AG08396 (cell line): ENCODE measurements at places on chromosomes 6 and 20.

GRCh38 chr6:150202404-150202803, 59.6 kb downstream of the PPP1R14C start:
- DNase-seq: no peak

DNA sequence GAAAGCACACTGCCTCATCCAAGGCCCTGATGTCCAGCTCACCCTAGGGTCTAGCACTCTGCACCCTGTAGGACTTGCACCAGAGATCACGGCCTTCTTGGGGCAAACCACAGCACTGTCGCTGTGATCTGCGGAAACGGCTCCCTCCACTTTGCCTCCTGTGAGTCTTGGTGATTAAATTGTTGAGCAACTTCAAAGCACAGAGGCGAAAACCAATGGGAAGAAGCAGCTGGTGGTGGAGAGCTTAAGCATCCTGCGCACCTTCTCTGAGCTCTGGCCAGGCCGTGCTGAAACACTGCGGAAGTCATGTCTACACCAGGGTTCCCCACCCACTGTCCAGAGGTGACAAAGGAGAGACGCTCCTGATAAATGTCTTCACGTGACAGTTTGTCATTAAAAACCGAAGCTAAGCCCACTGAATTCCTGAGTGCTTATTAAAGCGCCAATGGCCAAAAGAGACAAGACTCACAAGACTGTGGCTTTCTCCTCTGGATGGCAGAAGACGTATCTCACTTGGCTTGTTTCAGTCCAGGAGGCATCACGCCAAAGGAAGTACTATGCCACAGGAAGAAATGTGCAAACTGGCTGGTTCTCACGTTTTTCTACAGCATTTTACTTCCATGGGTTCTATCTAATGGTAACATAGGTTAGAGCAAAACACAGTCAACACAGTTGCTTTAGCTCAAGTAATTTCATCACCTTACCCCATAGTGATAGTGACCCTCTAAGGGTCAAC, 3.1 kb downstream of the RAMACL start:
- no peak for DNase-seq

DNA sequence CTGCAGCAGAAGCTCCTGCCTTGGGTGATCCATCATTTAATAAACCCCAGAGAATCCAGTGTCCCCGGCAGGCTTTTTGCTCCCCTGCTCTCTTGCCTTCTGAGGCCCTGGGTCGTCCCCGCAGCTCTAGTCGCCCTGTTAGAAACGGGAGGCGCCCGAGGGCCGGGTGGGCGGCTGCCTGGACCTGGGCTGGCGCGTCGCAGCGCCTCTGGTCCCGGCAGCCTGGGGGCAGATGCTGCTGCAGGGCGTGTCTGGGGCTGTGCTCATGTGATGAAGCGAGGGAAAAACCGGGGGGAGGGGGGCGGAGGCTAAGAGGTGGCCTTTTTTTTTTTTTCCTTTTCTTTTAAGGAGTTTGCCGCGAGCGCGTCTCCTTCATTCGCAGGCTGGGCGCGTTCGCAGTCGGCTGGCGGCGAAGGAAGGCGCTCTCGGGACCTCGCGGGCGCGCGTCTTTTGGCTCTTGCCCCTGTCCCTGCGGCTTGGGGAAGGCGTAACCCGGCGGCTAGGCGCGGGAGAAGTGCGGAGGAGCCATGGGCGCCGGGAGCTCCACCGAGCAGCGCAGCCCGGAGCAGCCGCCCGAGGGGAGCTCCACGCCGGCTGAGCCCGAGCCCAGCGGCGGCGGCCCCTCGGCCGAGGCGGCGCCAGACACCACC, 394 bp downstream of the AKAP12 start:
- DNase-seq: peak; percentile 83

DNA sequence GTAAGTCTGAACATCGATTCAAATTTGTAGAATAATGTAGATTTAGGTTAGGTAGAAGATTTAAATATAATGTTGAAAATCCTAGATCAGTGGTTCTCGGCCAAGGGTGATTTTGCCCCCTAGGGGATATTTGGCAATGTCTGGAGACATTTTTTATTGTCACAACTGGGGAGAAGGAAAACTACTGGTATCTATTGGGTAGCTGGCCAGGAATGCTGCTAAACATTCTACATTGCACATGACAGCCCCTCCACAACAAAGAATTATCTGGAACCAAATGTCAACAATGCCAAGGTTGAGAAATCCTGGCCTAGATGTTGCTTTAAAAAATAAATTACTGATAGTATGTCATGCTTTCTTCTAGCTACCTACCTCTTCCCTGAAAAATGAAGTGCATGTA, 76.1 kb downstream of the HIVEP2 start:
- no peak for DNase-seq

DNA sequence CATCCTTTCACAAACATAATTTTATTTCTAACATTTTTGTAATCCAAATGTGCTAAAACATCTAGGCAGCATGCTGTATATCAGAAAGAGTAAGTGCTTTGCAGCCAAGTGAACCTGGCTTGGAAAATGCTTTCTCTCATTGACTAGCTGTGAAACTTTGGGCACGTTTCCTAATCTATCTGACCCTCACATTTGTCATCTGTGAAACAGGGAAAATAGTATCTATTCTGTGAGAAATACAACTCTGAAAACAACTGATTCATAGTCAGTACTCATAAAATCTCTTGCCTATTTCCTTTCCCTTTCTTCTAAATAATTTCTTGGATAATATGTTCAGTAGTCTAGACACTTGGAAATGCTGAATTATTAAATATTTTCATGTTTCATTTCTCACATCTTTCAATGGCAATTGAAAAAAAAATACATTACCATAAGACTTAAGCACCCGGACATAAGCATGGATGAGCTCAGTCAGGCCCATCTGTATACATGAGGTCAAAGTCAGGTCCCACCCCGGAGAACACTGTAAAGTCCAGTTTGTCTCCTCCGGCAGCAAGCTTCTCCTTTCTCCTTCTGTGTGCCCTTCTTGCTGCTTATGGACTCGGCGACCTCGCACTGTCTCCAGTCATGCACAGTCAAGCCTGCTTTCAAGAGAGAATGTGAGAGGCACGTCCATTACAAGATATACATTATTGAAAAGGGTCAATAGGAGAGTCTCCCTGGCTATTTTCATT, 455.0 kb upstream of the SOX4 start:
- no peak for DNase-seq

DNA sequence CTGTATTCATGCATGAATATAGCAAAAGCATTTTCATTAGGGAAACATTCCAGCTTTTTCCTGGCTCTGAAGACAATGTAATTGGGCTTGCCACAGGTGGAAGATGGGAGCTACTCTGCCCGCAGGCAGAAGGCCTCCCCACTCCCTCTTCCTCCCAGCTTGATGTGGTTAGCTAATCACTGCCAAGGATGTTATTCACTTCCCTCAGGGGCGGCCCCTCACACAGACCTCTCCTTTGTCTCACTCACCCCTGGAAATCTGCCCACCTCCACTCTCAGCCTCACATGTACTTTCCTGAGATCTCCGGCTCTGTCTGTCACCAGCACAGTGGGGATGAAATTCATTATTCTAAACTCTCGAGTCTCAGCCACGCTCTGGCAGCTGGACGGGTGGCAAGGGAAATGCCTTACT, 100.7 kb downstream of the ANKRD60 start:
- no peak for DNase-seq

GRCh38 chr6:29696147-29697125, 15.5 kb upstream of the ZFP57 start:
- DNase-seq: no peak

DNA sequence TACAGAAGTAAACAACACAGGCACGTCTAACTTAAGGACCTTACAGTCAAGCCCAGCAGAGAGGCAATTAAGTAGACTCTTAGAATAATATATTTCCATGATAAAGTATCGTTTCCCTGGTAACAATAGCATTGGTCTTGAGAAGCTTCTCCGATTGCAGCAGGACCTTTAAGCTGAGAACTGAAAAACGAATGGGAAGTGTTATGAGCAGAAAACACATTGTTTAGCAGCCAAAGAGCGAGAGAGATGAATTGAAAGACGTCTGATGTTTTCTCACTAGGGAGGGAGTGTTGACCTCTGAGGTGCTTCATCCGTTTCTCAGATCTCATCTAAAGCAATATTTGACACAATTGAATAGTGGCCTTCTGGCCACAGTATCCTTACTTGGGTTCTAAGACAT, 855 bp downstream of the BYSL start:
- DNase-seq: no peak

- no peak for DNase-seq
Measured at GRCh38 chr6:149489967-149490366, 5.2 kb upstream of the ZC3H12D start.

GRCh38 chr6:117906958-117907600, at the start of gene SLC35F1:
TSS of gene SLC35F1 (plus strand) at chr6:117907264.
- peak; percentile 55 for DNase-seq

GRCh38 chr6:72621291-72622093, at the start of gene KCNQ5:
TSS of gene KCNQ5 (plus strand) at chr6:72622064.
- DNase-seq: peak; percentile 35

GRCh38 chr6:123994168-123994567, 190.5 kb downstream of the NKAIN2 start:
- no peak for DNase-seq

- no peak for DNase-seq
Measured at GRCh38 chr20:31717478-31718201, 5.0 kb downstream of the BCL2L1 start.

DNA sequence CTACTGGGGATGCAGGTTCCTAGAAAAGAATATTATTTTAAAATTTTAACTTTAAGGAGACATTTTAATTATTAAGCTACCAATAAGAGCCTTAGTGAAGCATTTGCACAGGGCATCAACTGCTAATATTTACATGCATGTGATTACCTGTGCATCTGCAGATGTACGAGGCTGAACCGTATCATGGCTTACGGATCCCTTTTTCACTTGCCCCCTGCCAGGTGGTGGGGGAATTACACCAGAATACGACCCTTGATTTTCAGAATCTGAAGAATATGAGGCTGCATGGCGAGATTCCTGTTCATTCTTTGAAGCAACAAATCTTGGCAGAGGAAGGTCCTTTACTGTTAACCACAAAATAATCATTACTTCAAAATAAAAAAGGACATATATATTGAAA, 42.7 kb downstream of the REPS1 start:
- no peak for DNase-seq

GRCh38 chr6:72246926-72247325, 360.6 kb downstream of the RIMS1 start:
- DNase-seq: no peak

DNA sequence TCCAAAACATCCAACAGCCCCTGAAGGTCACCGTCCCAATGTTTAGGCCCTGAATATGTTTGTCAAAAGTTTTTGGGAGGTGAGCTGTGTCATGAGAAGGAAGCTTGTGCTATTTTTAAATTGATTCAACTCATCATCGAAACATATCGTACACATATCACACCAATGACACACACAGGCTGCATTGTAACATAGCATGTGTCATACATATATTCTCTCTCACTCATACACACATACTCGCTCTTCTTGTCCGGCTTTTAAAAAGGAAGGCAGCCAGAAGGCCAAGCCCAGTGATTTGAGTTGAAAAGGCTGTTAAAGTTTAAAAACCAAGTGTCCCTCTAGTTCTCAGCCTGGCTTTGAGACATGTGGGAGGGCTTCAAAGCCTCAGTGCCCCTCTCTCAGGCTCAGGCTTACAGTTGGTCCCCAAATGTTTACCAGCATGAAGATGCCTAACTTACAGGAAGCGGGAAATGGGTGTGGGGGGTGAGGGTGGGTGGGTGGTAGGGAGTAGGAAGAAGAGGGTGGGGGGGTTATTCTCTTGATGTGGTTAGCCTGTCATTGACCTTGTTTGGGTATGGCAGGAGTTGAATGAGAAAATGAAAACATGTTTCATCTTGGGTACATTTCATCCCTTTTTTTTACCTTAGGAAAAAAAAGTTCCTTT, 3.3 kb upstream of the PRDM1 start:
- DNase-seq: peak; percentile 64

GRCh38 chr6:5501837-5502236, 240.5 kb downstream of the FARS2 start:
- DNase-seq: no peak

- no peak for DNase-seq
Measured at GRCh38 chr20:1734269-1734858, 76.8 kb upstream of the SIRPG start.

DNA sequence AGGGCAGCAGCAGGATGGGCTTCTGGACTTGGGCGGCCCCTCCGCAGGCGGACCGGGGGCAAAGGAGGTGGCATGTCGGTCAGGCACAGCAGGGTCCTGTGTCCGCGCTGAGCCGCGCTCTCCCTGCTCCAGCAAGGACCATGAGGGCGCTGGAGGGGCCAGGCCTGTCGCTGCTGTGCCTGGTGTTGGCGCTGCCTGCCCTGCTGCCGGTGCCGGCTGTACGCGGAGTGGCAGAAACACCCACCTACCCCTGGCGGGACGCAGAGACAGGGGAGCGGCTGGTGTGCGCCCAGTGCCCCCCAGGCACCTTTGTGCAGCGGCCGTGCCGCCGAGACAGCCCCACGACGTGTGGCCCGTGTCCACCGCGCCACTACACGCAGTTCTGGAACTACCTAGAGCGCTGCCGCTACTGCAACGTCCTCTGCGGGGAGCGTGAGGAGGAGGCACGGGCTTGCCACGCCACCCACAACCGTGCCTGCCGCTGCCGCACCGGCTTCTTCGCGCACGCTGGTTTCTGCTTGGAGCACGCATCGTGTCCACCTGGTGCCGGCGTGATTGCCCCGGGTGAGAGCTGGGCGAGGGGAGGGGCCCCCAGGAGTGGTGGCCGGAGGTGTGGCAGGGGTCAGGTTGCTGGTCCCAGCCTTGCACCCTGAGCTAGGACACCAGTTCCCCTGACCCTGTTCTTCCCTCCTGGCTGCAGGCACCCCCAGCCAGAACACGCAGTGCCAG, at the start of gene TNFRSF6B:
Gene TNFRSF6B (plus strand): TSS at position 25 of the 729 bp plus-strand sequence. CDS start 116 bp downstream, at position 141.
- peak; percentile 23 for DNase-seq

- peak; percentile 56 for DNase-seq
Measured at GRCh38 chr6:99905209-99906106, 88.6 kb downstream of the MCHR2 start.

- no peak for DNase-seq
Measured at GRCh38 chr6:148831531-148831930, 84.7 kb downstream of the UST start.

GRCh38 chr20:37243076-37243936, 18.3 kb downstream of the GHRH start:
- no peak for DNase-seq

DNA sequence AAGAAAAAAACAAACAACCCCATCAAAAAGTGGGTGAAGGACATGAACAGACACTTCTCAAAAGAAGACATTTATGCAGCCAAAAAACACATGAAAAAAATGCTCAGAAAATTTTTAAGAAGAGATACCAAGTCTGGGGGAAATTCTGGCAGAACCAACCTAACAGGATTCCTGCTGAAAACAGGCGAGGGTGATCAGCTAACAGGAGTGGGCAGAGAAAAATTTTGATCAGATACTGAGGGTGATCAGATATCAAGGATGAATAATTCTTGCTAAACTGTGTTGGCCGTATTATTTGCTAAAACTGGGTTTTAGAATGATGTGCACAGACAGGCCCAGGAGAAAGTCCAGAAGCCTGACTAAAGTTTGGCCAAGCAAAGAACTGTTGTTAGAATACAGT, 557.3 kb downstream of the CD109 start:
- no peak for DNase-seq

GRCh38 chr6:20554326-20554725, 20.1 kb downstream of the CDKAL1 start:
- DNase-seq: no peak

GRCh38 chr20:55333798-55334197, 671.5 kb downstream of the CBLN4 start:
- DNase-seq: no peak
